ENCODE measurements at places on chromosomes 16 and 17.

DNA sequence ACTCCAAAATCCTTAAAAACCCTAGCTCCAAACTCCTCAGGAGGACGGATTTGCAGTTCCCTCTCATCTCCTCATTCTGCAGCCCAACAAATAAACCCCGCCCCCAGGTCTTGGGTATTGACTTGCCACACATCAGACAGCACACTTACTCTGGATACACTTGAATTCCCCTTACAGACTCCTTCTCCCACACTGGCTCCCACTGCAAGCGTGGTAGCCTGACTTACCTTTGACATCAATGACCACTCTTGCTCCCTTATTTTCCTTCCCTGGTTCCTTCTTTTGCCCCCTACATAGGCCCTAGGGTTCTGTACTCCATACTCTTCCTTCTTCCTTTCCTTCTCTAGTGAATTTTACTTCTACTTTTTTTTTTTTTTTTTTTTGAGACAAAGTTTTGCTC is 7.5 kb downstream of the RFFL start:
- no peak for DNase-seq

GRCh38 chr17:82092995-82093751 is 4.9 kb downstream of the FASN start:
- DNase-seq, result no peak

GRCh38 chr17:36824678-36825101 is 112.6 kb upstream of the LHX1 start:
- no peak for DNase-seq

GRCh38 chr16:79600638-79601091 is at the start of gene MAF:
Gene MAF, minus strand, starts transcription at chr16:79600737. Its CDS starts 835 bp downstream, at chr16:79599902.
- peak; percentile 97 for DNase-seq

DNA sequence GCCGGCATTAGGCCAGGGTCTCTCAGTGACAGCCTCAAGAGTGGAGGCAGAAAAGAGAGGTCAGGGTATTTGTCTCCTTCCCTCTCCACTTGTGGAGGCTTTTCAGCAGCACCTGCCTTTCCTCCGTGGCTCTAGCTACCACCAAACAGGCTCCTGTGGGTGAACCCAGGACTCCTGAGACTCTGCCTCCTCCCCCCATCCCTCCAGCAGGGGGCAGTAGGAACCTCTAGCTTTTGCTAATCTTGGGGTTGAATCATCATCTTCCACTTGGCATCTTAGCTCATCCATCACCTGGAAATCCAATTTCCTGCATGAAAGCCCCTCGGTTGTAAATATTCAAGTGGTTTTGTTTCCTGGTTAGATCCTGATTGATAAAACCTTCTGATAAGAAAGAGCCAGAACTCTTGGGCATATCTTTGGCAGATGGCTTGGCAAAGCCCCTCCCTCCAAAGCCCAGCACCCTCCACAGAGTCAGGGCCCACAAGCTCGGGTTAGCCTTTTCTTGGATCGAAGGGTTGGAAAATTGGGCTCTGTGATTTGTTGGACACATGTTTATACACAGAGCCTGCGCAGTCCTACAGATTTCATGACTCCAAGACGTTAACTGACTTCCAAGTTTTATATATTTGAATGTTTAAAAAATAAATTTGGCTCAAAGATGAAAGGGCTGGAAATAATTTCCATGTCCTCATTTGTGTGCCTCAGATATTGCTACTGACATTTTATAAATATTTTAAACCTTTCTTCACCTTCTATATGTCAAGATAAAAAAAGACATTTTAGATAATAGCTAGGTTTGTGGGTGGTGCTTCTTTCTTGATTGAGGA is 322.1 kb downstream of the MAP2K4 start:
- no peak for DNase-seq

DNA sequence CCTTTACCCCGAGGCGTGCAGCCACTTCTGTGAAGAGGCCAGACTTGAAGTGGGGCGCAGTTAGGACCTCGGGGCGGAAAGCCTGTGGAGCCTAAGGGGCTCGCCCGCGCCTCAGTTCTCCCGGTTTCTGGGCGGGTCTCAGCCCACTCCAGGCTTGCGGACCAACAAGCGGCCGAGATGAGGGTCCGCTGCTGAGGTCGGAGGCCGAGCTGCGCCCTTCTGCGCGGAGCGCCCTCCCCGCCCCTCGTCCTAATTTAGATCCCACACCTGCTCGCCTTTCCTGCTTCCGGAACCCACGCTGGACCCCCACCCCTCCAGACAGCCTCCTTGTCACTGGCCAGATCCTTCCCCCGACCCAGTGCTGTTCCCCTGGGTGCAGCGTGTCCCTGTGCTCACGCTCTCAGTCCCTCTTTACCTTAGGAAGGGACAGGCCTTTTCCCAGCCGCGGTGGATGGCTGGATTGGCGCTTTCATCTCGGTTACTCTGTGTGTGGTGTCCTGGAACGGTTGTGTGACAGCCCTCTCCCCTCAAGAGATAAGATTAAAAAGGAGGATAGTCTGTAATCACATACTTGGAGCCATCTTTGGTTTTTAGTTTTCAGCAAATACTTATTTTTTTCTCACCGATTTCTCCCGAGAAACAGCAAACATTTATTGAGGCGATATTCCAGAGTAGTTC is 933 bp upstream of the ATXN7L3 start:
- DNase-seq, result no peak

DNA sequence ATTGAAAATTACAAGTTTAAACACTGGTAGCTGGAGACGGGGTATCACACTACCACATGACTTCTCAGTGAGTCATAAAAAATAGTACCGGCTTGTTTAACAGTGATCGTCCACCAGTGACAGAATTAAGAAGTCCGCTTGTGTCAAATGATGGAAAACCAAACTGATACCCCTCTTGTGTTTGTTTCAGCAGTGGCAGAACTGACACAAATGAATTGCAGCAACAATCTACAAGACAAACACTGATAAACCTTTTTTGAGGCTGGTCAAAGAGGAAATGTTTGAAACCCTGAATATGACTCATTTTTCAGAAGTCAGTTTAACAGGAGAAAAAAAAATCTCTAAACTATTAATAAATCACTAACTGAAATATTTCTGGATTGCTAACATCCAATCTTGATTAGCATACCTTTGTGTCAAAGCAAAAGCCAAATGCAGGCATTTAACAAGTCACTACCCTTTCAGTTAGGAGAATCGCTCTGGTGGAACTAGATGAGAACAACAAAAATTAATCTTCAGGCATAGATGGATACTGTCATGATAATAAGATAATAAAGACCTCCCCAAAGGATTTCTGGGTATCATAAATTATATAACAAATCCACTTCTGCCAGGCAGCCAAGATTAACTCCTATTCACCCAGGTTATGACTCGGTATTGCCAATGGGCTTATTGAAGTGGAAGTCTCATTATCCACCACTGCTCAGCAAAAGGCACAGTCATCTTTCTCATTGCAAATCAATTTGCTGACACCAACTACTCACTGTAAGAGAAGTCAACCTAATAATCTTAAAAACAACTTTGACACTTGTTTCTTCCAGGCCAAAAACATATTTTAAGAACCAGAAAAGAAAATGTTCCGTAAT is 20.8 kb downstream of the DCUN1D3 start:
- DNase-seq, result no peak

- DNase-seq, result no peak
These were observed 303.2 kb downstream of the MAF start for GRCh38 chr16:79297296-79297695.

DNA sequence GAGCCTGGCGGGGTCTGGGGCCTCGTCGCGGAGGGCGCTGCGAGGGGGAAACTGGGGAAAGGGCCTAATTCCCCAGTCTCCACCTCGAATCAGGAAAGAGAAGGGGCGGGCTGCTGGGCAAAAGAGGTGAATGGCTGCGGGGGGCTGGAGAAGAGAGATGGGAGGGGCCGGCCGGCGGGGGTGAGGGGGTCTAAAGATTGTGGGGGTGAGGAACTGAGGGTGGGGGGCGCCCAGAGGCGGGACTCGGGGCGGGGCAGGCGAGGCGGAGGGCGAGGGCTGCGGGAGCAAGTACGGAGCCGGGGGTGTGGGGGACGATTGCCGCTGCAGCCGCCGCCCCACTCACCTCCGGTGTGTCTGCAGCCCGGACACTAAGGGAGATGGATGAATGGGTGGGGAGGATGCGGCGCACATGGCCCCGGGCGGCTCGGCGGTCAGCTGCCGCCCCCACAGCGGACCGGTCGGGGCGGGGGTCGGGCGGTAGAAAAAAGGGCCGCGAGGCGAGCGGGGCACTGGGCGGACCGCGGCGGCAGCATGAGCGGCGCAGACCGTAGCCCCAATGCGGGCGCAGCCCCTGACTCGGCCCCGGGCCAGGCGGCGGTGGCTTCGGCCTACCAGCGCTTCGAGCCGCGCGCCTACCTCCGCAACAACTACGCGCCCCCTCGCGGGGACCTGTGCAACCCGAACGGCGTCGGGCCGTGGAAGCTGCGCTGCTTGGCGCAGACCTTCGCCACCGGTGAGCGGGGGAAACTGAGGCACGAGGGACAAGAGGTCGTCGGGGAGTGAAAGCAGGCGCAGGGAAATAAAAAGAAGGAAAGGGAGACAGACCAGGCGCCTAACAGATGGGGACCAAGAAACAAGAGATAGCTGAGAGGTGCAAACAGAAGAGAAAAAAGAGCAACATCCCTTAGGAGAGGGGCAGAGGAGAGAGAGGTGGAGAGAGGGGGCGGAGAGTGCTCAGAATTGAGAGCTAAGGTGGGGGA is at the start of gene PNMT:
Gene PNMT (plus strand): TSS at position 509 of the 980 bp plus-strand sequence. CDS start 23 bp downstream, at position 532.
- peak; percentile 51 for DNase-seq

DNA sequence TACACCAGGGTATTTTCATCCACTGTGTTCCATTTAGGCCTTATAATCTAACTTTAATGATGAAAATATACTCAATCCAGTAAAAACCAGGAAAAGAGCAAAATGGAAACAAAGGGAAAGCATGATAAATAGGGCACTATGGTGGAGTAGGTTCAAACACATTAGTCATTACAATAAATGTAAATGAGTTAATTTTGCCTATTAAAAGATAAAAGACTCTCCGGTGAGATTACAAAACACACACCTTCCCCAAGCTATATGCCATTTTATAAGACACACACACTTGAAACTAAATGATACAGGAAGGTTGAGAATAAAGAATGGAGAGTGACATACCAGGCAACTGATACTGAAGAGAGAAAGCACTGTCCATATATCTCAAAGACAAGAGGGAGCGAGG is 10.0 kb downstream of the PPL start:
- DNase-seq, result no peak

GRCh38 chr17:78769196-78769773 is 12.8 kb downstream of the CYTH1 start:
- no peak for DNase-seq

GRCh38 chr17:77511514-77512061 is 370.8 kb downstream of the SEC14L1 start:
- DNase-seq, result no peak

DNA sequence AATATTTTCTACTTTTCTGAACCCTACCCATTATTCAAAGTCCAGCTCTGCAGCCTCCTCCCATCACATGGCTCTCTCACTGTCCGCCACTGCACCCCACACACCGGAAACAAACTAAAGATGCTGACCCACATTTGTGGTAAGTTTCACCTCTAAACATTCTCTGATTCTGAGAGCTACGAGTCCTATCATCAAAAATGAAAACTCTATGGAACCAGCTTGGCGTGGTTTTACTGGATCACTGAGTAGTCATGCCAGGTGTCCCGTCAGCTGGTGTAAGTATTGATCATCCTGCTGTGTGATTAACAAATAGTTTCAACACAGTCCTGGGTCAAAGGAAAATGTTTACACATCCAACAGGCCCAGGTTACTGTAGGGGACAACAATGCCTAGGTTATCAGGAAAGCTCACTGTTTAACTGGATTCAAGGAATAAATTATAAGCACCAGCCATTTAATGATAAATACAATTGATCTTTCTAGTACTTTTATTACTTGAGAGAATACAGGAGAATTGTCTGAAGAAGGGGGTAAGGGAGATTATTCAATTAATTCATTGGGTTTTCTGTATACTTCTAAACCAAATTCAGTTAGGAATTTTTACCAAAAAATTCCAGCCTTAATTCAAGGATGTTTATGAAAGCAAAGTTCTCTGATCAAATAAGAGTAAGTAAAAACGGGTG is 33.9 kb downstream of the CYTH1 start:
- peak; percentile 55 for DNase-seq

GRCh38 chr16:22353933-22354541 is 20.4 kb downstream of the CDR2 start:
- no peak for DNase-seq

GRCh38 chr17:32871746-32872145 is 5.2 kb downstream of the MYO1D start:
- DNase-seq, result no peak

GRCh38 chr17:60091908-60092331 is 13.2 kb upstream of the HEATR6 start:
- no peak for DNase-seq

DNA sequence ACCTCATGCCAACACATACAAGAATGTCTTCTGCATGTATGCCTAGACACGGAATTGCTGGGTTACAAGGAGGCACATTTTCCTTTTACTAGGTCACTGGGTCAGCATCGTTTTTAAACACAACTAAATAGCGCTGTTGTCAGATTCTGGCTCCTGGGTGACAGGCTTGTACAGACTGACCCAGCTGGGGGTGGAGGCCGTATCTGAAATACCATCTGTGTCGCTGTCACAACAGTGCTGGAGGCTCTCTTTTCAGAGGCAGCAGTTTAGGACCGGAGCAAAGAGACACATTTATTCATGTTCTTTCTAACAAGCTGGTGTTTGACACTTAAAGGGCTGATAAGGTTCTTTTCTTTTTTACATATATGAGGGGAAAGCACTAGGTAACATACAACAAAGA is 403.0 kb upstream of the ASIC2 start:
- DNase-seq, result no peak

DNA sequence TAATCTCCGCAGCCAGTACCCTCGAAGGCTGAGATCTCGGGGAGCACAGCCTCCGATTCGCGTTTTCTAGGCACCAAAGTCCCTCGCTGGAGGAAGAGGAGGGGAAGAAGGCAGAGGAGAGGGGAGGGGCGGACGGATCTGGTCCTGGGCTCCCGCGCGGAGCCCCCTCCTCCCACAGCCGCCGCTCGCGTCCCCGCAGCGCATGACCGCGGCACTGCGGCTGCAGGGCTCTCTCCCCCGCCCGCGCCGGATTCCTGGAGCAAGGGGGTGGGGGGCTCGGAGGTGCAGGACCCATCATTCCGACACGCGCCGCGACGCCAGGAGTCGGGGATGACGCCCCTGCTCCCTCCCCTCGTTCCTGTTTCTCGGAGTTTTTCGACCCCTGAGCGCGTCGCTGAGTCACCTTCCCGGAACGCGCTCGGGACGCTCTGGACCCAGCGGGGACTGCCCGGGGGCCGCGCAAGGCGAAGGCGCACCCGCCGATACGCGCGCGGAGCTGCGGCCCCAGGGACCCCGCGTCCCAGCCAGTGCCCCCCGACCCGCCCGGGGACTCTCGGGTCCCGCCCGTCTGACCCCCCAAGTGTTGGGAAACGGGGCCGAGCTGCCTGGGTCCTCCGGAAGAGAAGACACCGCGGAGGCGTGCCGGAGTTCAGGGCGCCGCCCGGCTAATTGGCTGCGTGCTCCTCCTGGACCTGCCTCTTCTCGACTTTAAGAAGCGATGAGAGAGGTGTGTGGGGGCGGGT is 1.4 kb upstream of the SPHK1 start:
- peak; percentile 42 for DNase-seq

- peak; percentile 83 for DNase-seq
These were observed at the start of gene DUSP14 for GRCh38 chr17:37489197-37490001. Gene DUSP14, plus strand, starts transcription at chr17:37489891. Its CDS starts 22,382 bp downstream, at chr17:37512273.

GRCh38 chr17:81870981-81871386 is at the start of gene ARHGDIA:
Gene ARHGDIA, minus strand, starts transcription at chr17:81871337. Its CDS starts 1,407 bp downstream, at chr17:81869930.
- no peak for DNase-seq

- DNase-seq, result no peak
These were observed 72.5 kb downstream of the WSB1 start for GRCh38 chr17:27366437-27366836.

- DNase-seq, result peak; percentile 69
These were observed 172.6 kb downstream of the CDK5R1 start for GRCh38 chr17:32659419-32659842.

Measured in CD4-positive, alpha-beta T cell treated with Interleukin-4 for 4 hours (primary cell).